ENCODE measurements at places on chromosomes 7 and 10.

GRCh38 chr7:37068038-37068437 lies 343.7 kb upstream of the AOAH start:
- no peak overlapping the region for H3K4me3 ChIP-seq
- no peak overlapping the region for H3K27ac ChIP-seq
- DNase-seq: no peak

GRCh38 chr7:69827558-69827957 lies 229.3 kb downstream of the AUTS2 start:
- H3K4me3 ChIP-seq: no peak overlapping the region
- no peaks in the 10 kb centered on the region for H3K27me3 ChIP-seq
- no peaks in the 10 kb centered on the region for H3K36me3 ChIP-seq

DNA sequence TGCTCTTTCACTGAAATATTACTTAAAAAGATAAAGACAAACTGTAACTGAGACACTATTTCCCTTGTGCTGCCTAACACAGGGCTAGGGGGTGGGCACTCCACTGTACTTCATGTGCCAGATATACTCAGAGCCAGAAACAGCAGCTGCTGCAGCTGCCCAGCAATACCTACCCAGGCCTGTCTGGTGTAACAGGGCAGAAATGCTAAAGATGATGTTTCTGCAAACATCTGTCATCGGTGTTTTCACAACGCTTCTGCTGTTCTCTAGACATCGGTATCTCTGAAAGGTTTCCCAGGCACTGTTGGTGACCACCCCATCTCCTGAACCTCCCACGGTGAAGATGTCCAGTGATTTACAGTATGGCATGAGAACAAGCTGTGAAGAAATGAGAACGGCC lies 42.7 kb downstream of the LAMB1 start:
- no peak overlapping the region for H3K27ac ChIP-seq
- H3K36me3 ChIP-seq: peaks cover 13% of the 10 kb centered on the region
- H3K27me3 ChIP-seq: no peaks in the 10 kb centered on the region
- no peak for DNase-seq
- H3K4me1 ChIP-seq: peaks cover 21% of the 10 kb centered on the region
- no peak overlapping the region for H3K4me3 ChIP-seq

- peak overlapping the region; percentile 12 for H3K27ac ChIP-seq
- no peak overlapping the region for H3K4me3 ChIP-seq
- H3K27me3 ChIP-seq: no peaks in the 10 kb centered on the region
- no peak for DNase-seq
- no peaks in the 10 kb centered on the region for H3K36me3 ChIP-seq
These were observed 68.5 kb upstream of the ZNF438 start for GRCh38 chr10:31100115-31100601.

DNA sequence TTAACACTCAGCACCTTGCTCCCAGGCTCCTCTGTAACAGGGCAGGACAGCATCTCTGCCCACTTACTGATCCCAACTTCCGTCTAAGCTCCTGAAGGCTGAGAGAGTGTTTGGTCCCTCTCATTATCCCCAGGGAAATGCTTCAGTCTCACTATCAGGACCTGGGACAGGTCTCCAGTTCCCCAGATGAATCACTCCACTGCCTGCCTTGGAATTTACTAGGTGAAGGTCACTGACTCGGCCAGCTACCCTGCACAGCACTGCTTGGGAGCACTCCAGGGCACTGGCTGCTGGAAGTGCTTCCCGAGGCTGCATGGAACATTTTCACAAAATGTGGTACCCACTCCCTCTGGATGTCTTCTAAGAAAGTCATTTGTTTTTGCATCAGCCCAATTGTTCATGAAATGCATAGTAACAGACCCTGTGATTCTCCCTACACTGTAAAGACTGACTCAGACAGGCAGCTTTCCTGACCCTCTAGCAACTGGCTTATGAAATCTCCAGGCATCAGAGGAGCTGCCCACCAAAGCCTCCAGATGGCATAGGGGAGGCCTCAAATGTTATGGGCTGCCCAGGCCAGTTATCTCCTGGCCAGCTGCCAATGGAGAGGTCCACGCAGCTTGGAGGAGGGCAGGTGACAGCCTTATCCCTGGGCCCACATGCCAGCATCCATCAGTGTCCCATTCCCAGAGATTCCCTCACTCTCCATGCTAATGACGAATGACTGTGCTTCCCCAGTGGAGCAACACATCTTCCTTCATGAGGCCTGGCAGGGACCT lies 89.1 kb downstream of the GFRA1 start:
- DNase-seq: no peak
- no peak overlapping the region for H3K27ac ChIP-seq
- H3K36me3 ChIP-seq: no peaks in the 10 kb centered on the region
- no peaks in the 10 kb centered on the region for H3K27me3 ChIP-seq

DNA sequence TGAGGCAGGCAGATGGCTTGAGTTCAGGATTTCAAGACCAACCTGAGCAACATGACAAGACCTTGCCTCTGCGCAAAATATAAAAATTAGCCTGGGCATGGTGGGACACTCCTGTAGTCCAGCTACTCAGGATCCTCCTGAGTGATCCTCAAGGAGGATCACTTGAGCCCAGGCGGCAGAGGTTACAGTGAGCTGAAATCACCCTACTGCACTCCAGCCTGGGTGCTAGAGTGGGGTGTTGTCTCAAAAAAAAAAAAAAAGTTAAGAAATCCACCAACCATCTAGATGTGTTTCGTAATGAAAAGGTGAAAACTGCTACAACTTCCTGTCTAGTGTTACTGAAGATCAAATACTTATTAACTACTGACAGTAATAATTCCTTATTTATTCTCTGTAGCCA lies 8.1 kb downstream of the GLCCI1 start:
- no peaks in the 10 kb centered on the region for H3K27me3 ChIP-seq
- no peak for DNase-seq
- no peak overlapping the region for H3K27ac ChIP-seq
- no peak overlapping the region for H3K4me3 ChIP-seq

DNA sequence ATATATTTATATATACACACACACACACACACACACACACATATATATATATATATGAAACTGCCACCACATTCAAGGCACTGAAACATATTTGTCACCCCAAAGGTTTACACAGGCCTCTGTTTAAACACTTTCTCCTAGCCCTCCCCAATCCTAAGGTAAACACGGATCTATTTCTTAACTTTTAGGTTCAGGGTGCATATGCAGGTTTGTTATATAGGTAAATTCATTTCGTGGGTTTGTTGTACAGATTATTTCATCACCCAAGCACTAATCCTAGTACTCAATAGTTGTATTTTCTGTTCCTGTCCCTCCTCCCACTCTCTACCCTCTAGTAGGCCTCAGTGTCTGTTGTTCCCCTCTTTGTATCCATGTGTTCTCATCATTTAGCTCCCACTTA lies 305.0 kb downstream of the GPR37 start:
- no peaks in the 10 kb centered on the region for H3K36me3 ChIP-seq
- no peak overlapping the region for H3K27ac ChIP-seq
- H3K4me3 ChIP-seq: no peak overlapping the region

- no peaks in the 10 kb centered on the region for H3K36me3 ChIP-seq
- DNase-seq: no peak
These were observed 109.5 kb upstream of the SDK1 start for GRCh38 chr7:3191548-3191947.

All from thoracic aorta (tissue), 2 donors.